NCI-H1092 treated with DMSO at 0.1 percent for 48 hours (cell line): ENCODE measurements at places on chromosomes 6 and 20.
A peak's percentile ranks its signal among the peaks of the same experiment; 100 is the strongest.

GRCh38 chr20:54204063-54204462 lies 3.8 kb upstream of the PFDN4 start:
- no peak for DNase-seq

DNA sequence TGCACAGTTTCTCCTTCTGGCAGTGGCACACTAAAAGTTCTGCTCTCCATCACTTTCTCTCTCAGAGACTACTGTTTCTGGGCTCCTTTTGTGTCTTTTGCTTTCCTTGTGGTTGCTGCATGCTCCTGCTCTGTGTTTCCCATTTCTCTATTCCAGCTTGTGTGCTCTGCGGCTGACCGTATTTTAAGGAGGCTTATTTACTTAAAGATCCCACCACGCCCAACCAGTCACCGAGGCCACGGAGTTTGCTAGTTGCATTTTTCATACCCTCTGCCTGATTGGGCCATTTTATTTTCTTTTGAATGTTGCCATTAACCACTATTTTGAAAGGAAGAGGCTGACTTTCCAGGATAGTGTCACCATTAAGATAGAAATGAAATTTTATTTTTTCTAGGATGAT lies 626.4 kb upstream of the MMS22L start:
- DNase-seq, result no peak

DNA sequence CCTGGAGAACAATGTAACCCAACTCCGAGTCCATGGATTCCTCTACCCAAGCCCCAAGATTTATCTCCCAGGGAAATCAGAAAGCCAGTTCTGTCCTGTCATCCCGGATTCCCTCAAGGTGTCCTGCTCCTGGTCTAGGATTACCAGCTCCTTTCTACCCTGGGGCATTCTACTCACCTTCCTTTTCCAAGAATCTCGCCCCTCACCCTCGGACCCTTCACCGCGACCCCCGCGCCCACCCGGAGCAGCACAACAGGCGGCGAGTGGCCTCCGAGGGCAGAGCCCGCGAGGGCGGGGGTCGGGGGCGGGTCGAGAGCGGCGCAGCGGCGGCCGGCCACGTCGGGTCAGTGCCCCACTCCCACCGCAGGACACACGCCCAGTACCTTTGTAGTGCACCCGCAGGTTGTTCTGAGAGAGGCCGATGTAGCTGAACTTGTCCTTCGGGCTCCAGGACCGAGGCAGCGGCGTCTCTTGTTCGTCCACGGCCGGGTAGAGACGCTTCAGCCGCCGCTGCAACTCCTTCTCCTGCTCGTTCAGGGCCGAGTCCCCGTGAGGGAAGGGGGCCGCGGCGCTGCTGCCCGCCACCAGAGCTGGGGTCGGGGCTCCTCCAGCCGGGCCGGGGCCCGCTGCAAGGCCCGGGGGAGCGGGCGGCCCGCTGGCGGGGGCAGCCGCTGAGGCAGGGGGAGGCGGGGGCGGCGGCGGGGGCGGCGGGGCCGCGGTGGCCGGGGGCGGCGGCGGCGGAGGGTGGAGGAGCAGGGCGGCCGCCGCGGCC lies 897 bp downstream of the RANBP9 start:
- DNase-seq, result no peak

DNA sequence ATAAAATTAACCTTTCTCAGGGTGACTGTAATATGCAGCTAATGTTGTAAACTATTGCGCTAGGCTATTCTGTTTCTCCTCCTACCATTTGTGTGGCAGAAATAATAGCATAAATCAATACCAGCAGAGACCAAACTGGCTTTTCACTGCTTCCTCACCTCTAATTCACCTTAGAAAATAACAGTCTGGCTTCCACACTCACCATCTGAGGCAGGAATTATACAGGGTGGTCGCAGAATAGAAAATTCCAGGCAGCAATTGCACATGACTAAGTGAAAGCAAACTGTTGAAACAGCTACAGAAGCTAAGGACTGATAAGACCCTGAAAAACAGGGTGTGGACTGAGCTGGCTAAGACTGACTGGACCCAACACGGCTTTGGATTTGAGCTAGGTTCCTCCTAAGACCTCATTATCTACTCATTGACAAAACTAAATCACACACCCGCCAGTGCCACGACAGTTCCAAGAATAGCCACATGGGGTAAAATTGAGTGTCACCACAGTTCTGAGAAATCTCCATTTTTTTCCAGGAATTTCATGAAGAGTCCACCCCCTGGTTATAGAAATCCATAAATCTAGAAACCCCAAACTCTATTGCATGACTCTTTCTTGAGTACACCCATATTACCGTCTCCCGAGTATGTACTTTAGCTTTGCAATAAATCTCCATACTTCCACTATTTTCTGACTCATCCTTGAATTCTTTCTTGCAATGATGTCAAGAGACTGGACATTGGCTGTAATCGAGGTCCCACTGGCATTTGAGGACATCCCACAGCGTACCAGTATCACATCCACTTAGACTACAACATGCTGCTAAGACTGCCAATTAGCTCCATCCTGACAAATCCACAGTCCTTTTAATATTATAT lies 60.9 kb upstream of the KCNQ5 start:
- DNase-seq, result no peak

DNA sequence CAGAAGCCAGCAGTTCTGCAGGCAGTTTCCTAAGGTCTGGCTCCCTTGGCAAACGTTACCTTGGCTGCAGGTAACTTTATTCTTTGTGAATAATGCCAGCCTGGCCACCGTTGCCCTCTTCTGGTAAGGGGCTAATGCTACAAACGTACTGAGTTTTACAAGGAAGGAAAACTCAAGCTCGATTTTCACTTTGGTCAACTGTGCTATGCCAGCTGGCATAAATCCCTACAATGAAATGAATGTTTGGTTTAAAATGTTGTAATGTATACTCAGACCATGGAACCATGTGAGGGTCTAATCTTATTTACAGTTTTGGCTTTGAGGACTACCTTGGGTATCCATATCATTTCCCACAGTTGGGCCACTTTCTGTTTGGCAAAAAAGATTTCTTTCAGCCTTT lies 101.4 kb downstream of the SLX4IP start:
- DNase-seq, result peak; percentile 16

DNA sequence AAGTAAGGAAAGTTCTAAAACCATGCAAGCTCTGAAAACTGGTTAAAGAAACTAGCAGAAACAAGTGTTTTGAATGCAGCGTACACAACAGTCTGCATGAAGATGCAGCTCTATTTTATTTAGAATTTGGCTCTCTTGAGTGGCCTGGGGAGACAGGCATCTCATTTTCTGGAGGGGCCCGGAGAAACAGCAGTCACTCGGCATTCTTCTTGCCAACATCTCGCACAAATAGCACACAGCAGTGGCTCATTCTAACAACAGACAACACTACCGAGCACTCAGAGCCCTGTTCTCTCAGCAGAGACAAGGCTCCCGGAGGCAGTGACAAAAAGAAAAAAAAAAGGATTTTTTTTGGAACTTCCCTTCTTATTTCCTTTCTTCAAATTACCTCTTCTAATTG lies 108.5 kb upstream of the STMND1 start:
- no peak for DNase-seq

GRCh38 chr6:99151634-99152346 lies 197.7 kb downstream of the FAXC start:
- DNase-seq, result peak; percentile 2

DNA sequence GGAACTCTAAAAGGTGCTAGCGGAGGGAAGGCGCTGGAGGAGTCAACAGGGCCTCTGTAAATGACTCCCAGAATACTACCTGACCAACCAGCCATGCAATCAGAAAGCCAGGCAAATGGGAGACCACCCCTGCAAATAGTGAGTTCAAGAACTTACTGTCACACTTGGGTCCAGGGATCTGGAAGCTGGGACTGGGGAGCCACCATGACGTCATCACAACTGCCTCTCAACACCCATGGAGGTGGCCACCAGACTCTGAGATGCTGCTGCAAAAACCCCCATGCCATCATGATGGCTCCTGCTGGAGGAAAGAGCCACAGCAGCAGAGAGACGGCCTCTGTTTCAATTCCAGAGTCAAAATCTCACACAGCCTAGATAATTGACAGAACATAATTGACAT lies 8.5 kb upstream of the PDYN start:
- DNase-seq, result no peak

GRCh38 chr20:38855356-38855755 lies 49.9 kb downstream of the PPP1R16B start:
- DNase-seq, result no peak

- no peak for DNase-seq
Measured at GRCh38 chr6:139904158-139904533, 529.7 kb upstream of the CITED2 start.

GRCh38 chr20:49578436-49578835 lies 10.5 kb upstream of the PTGIS start:
- no peak for DNase-seq

- peak; percentile 69 for DNase-seq
Measured at GRCh38 chr6:169800668-169801395, 49.4 kb downstream of the ERMARD start.

DNA sequence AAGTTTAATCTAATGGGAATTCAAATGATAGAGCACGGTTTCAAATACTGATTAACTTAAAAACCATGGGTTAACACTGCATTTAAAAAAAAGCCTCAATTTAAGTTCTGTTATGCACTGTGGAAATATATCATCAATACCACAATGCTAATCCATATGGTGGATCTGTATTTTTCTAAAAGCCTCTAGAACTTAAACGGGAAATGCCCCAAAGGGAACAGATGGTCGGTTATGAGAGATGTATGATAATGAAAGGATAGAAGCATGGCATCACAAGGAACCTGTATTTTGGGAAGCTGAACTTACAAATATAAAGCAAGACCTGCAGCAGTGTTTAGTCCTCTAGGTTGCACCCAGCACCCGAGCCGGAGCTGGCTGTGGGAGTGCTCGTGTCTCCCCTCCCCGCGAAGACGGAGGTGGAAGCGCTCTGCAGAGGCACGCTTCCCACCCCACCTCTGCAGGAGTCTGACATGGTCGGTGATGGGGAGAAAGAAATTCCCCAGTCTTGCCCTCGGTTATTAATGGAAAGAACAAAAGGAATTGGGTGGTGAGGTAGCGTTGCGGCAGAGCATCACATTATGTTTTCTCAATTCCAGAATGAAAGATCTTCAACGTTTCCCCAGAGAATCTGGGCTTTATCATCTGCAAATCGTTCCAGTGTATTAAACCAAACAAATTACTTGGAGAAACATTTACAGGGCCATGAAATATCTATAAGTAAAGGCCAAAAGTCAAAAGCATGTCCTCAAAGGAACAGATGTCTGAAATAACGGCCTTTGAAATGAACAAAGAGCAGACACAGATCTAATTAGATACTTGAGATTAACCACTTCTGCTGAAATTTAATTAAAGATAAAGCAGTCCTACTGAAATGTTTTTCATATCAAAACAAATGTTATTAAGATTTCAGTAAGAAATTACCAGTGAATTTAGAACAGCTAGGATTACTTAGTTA lies 103.1 kb upstream of the POPDC3 start:
- no peak for DNase-seq

- DNase-seq, result no peak
Measured at GRCh38 chr6:144666781-144667180, 381.6 kb downstream of the UTRN start.

DNA sequence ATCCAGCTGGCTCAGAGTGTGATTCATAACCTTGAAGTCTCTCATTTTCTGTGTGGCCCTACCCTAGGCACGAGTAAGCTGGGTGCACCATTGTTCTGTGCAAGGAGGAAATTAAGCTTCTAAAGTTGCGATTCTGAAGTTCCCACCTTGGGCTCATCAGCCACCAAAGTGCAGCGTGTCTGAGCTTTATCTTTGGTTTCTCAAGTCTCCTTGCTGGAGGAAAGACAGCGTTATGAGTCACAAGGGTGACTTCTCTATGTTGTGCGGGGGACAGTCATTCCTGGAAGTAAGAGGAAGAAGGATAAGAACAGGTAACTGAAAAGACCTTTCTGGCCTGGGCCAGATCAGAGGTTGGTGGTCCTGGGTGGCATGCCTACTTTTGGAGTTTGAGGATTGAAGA lies 16.8 kb downstream of the MRAP2 start:
- DNase-seq, result no peak
